CD4-positive, alpha-beta memory T cell (primary cell): ENCODE measurements at places on chromosomes 6 and 20. TPM values are rescaled to one million over a fixed set of nuclear protein-coding genes. Genes with fewer than 3 reads are reported as not detected.

DNA sequence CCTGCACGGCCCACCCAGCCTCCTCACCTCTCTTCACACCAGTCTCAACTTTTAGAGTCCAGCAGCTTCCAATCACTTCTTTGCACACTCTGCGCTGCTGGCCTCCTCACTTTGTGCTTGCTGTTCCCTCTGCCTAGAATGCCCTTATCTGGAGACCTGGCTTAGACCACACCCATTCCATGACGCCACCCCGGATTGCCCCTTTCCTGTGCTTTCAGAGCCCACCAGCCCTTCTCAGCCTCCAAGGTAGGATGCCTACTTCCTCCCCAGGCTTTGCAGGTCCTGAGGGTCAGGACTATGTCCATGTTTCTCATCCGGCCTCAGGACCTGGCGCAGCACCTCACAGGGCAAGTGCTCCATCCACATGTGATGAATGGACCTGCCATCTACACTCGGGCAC lies 27.0 kb upstream of the AVP start:
- no peaks in the 10 kb centered on the region for H3K27me3 ChIP-seq
- DNase-seq = no peak
- H3K36me3 ChIP-seq = peaks cover 5% of the 10 kb centered on the region
- no peak overlapping the region for H3K27ac ChIP-seq
- H3K4me3 ChIP-seq = no peak overlapping the region
- peaks cover 6% of the 10 kb centered on the region for H3K4me1 ChIP-seq

- no peak overlapping the region for H3K27ac ChIP-seq
- DNase-seq = no peak
- H3K4me1 ChIP-seq = peaks cover 12% of the 10 kb centered on the region
- H3K36me3 ChIP-seq = no peaks in the 10 kb centered on the region
- H3K4me3 ChIP-seq = no peak overlapping the region
Observed at GRCh38 chr6:12288211-12288618, 1.9 kb upstream of the EDN1 start.

GRCh38 chr6:141704151-141704550 lies 428.6 kb upstream of the GJE1 start:
- no peaks in the 10 kb centered on the region for H3K4me1 ChIP-seq
- no peak overlapping the region for H3K27ac ChIP-seq
- no peaks in the 10 kb centered on the region for H3K27me3 ChIP-seq
- H3K4me3 ChIP-seq = no peak overlapping the region

GRCh38 chr6:71473926-71474325 lies 185.3 kb downstream of the OGFRL1 start:
- no peaks in the 10 kb centered on the region for H3K4me1 ChIP-seq
- H3K27ac ChIP-seq = no peak overlapping the region
- H3K27me3 ChIP-seq = no peaks in the 10 kb centered on the region
- no peak overlapping the region for H3K4me3 ChIP-seq
- H3K36me3 ChIP-seq = no peaks in the 10 kb centered on the region

The CHRNA4 gene
- total RNA-seq = not detected

The PET117 gene
- total RNA-seq = 15.0 TPM
